ENCODE measurements at places on chromosomes 7 and 10. TPM values are rescaled to one million over a fixed set of nuclear protein-coding genes. Genes with fewer than 3 reads are reported as not detected.
A peak's percentile ranks its signal among the peaks of the same experiment; 100 is the strongest.

Gene TUBB8
- total RNA-seq, result not detected

Gene XRCC2
- 8.2 TPM for total RNA-seq

Gene COL26A1
- total RNA-seq, result not detected

Gene NEUROG3
- total RNA-seq, result not detected

GRCh38 chr7:131546583-131547141, 9.8 kb downstream of the PODXL start:
- DNase-seq, result peak; percentile 13

GRCh38 chr10:72276421-72277339, 3.0 kb downstream of the DDIT4 start:
- DNase-seq, result no peak

DNA sequence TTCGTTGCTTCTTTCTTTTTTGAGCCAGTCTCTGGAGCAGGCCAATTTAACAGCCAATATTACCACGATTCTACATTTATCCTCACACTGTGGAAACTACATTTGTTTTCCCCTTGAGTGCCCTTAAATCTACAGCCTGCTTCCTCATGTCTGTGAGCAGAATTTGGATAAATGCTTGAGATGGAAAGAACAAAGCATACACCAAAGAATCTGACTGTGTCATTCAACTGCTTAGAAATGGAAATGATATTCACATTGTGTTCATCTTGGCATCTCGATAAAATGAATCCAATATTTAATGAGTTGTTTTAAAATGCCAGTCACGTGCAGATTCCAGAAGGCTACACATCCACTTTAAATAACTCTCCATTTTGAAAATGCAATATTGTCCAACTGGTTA, 41.0 kb upstream of the GSDME start:
- DNase-seq, result no peak

DNA sequence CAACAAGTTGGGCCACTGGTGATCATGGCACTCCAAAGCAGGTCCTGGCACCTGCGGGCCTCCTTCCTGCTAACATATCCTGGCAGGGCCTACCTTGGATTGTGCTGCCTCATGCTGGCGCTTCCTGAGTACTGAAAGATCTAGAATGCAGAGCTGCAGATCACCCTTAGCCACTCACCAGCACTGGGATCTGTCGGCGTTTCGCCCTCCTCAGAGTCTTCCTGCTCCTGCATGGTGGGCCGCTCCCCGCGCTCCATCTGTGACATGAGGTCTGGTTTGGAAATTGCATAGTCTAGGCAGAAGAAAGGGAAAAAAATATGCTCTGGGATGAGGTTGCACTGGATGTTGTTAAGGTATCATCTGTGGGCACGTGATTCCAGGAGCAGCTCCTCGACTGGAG, 10.0 kb downstream of the ZNF777 start:
- no peak for DNase-seq

GRCh38 chr10:70078937-70079336, 26.3 kb downstream of the MACROH2A2 start:
- DNase-seq, result no peak

GRCh38 chr7:94486216-94486615, 23.4 kb upstream of the CASD1 start:
- no peak for DNase-seq

GRCh38 chr7:32774541-32774951, 117.0 kb downstream of the KBTBD2 start:
- no peak for DNase-seq

DNA sequence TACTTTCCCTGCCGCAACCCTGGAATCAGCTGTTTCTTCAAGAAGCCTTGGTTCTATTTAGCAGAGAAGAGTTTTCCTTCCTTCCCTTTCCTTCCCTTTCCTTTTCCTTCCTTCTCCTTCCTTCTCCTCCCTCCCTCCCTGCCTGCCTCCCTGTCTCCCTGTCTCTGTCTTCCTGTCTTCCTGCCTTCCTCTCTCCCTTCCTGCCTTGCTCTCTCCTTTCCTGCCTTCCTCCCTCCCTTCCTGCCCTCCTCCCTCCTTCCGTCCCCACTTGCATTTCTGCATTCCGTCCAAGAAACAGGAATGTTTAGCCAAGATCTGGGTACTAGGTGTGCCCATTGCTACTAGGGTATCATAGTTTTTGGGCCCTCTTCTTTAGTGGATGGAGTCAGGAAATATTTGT, 21.9 kb downstream of the SND1 start:
- DNase-seq, result no peak

GRCh38 chr7:74320645-74321221, 31.5 kb downstream of the CLIP2 start:
- no peak for DNase-seq

GRCh38 chr10:52232561-52233350, 81.3 kb upstream of the DKK1 start:
- no peak for DNase-seq

Data from activated T-cell treated with anti-CD3 and anti-CD28 coated beads, Interleukin-2, amount 50 U/mL, for 4 hours (primary cell).